Tibial nerve (tissue), 4 donors: ENCODE measurements at places on chromosomes 1 and 21. TPM values are rescaled to one million over a fixed set of nuclear protein-coding genes. Genes with fewer than 3 reads are reported as not detected.

DNA sequence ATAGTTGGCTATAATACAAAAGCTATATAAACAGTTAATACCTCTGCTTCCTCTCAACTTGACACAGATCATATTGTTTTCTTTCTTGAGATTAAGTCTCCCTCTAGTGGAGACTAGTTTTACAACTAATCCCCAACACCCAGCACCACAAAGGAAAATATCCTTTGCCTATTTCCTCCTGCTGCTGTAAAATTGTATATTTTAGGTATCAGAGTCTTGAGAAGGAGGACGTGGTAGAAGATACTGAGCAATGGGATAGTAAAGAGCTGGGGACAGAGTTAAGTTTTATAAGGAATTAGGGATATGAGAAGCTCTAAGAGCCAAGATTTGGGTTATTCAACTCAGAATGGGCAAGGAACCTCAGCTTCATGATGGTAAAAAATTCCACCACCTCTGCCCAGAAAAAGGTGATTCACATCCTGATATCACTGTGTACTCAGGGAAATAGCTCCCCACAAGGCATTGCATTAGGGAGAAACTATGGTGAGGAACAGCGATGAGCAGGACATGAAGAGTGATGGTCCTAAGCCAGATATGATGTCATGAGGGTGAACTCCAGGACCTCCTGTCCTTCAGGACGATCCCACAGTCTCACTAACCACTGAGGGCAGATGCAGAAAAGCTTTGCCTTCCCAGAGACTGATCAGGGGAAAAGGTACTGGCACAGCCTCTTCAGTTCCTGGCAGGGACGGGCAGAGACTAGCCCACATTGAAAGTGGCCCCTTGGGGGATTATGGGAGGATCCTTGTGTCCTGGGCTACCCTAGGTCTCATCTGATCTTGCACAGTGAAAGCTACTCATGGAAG, 14.7 kb upstream of the CFAP126 start:
- no peak for DNase-seq

MYBPHL gene
- not detected for total RNA-seq

GRCh38 chr1:205849619-205850355, at the start of gene PM20D1:
Gene PM20D1 (minus strand): TSS chr1:205850132. CDS start chr1:205850072, 60 bp downstream.
- DNase-seq: peak; percentile 28

- no peak for DNase-seq
Observed at GRCh38 chr21:43027846-43028731, 47.5 kb downstream of the CBS start.

- DNase-seq: no peak
Observed at GRCh38 chr1:219959540-219960203, 31.3 kb upstream of the SLC30A10 start.

DMRTA2 gene
- not detected for total RNA-seq
